ENCODE measurements at places on chromosomes 1 and 21. TPM values are rescaled to one million over a fixed set of nuclear protein-coding genes. Genes with fewer than 3 reads are reported as not detected.
A peak's percentile ranks its signal among the peaks of the same experiment; 100 is the strongest.

DNA sequence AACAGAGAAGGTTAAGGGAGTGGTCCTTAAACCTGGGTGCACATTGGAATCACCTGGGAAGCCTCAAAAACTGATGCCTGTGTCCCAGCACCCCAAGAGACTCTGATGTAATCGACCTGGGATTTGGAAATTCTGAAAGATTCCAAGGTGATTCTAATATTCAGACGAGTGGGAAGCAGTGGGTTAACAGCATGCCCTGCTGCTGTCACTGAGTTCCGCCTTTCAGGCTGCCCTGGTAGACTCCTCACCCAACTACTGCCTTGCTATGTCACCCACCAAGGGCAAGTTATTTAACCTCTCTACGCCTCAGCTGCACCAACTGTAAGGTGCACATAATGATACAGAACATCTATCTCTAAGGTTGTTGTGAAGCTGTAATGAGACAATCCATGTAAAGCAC, 59.2 kb downstream of the CD34 start:
- no peak for DNase-seq

GRCh38 chr1:119052267-119052666, 64.1 kb upstream of the TBX15 start:
- DNase-seq, result no peak

DNA sequence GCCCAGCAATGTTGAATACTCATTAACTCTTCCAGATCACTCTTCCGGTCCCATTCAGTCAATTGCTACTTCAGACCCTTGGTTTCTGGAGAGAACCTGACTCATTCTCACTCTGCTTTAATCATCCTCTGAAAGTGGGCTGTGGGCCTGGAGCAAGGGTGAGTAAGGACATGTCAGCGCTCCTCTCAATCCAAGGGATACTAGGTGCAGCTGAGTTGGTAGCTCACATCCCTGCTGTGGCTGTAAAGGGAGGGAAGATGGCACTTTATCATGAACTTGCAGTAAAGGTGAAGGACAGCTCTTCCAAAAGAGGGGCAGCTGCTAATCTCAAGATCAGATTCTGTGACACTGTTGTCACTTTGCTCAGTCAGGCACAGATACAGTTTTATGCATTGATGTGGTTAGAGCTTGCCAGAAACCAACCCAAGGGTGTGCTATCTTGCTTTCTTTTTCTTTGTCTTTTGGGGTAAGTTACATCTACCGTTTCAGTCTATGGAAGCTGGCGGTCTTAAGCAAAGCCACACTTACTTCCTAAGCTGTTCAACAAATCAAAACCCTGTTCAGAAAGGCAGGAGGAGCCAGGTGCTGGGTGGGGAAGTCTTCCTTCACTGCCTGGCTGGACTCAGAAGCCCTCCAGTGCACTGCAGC, 26.5 kb upstream of the NTPCR start:
- DNase-seq, result peak; percentile 83

Gene CROCC
- 24.0 TPM for total RNA-seq

Gene KIF26B
- total RNA-seq, result 7.8 TPM

Gene CLDN19
- not detected for total RNA-seq

- peak; percentile 84 for DNase-seq
Measured at GRCh38 chr21:27275294-27275927, 308.5 kb upstream of the ADAMTS5 start.

Gene AZIN2
- total RNA-seq, result 1.5 TPM

GRCh38 chr1:210483821-210484220, 155.1 kb downstream of the HHAT start:
- DNase-seq, result no peak

GRCh38 chr1:184462155-184462554, 75.3 kb downstream of the C1orf21 start:
- DNase-seq, result no peak

Gene PLA2G5
- total RNA-seq, result not detected

Gene CLCNKB
- total RNA-seq, result not detected

DNA sequence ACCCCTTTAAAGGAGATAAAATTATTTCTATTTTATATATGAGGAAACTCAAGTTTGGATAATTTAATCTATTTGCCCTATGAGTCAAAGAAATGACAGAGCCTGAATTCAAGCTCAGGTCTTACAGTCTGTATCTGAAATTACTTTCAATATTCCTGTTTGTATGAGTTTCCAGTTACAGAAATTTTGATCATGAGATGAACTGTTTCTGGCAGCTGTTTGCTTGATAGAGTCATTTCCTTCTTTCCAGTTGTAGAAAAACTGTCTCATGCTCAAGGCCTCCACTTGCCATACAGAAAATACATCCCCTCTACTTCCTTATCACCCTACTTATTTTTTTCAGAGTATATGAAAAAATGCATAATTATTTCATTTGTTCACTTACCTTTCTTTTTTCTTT, 87.6 kb downstream of the PTPRC start:
- peak; percentile 60 for DNase-seq

Gene CASQ2
- total RNA-seq, result not detected

Gene OR10J1
- not detected for total RNA-seq

Gene TNFRSF4
- not detected for total RNA-seq

Gene EDARADD
- total RNA-seq, result 2.3 TPM

Gene SPRR2E
- total RNA-seq, result not detected

DNA sequence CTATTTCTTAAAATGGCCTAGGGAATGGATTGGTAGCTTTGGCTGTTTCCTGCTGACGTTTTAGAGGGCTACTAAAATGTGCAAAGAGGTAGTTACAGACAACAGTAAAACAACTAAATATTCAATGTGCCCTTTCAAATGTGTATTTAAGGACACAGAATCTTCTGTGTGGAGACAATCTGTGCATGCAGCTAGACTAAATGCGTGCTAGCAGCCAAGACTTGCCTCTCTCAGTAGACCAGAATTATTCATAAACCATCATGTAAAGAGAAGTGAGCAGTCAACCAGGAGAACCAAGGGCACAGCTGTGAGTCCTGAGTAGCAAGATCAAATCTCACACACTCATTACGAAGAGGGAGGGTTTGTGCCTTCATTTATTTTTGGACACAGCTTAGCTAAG, 160.2 kb upstream of the GREM2 start:
- no peak for DNase-seq

Gene SERPINC1
- not detected for total RNA-seq

DNA sequence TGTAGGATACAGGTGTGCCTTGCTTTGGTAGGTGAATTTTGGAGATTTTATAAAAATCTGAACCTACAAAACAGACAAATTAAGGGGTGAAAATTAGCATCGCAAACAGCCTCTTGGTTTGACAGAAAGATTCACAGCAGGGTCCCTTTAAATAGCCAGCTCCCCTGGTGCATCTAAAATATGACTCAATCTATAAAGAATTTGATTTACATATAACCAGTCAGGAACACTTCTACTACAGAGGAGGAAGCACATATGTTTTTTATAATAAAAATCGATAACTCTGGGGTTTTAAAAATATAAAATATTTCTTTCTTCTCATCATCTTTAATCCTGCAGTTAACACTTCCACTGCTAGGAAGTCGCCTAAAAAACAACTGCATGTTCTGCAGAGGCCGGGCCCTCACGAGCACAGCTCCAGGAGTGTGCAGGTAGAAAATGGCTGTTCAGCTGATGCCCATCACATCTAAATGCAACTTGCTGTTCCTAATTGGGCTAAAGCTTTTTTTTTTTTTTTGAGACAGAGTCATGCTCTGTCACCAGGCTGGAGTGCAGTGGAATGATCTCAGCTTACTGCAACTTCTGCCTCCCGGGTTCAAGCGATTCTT, 203.4 kb downstream of the HS2ST1 start:
- DNase-seq, result no peak

DNA sequence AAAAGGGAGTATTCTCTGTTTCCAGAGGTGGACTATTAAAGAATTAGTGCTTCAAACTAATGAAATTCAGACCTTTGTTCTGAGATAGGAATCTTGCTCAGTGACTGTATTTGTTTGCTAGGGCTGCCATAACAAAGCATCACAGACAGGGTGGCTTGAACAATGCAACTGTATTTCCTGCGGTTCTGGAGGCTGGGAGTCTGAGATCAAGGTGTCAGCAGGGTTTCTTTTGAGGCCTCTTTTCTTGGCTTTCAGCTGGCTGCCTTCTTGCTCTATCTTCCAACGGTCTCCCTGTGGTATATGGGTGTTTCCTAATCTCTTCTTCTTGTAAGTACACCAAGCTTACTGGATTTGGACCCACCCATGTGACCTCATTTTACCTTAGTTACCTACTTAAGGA, 264.6 kb upstream of the PROX1 start:
- DNase-seq, result no peak

GRCh38 chr21:40139636-40140035, 272.4 kb downstream of the PCP4 start:
- DNase-seq, result no peak
